ENCODE measurements at places on chromosomes 2 and 18.

GRCh38 chr2:176675271-176675949, 406.2 kb downstream of the MTX2 start:
- DNase-seq = no peak

GRCh38 chr2:112812318-112813267, 24.0 kb downstream of the IL1B start:
- DNase-seq = no peak

DNA sequence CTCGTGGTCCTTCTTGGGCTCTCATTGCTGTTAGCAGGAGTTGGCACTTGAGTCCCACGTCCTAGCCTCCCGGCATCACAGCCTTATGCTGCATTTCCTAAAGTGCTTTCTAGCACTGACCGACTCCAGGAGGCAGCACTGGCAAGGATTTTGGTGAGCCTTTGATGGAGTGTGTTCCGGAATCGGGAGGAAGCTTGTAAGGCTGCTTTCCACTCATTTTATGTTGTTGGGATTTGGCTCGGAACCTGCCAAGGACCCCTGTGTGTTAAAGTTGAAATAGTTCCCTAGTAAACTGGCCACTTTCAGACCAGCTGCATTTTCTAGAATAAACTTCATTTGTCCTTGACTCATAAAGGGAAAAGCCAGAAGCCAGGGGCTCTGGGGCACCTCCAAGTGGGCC, 88.9 kb downstream of the AGAP1 start:
- DNase-seq = no peak

DNA sequence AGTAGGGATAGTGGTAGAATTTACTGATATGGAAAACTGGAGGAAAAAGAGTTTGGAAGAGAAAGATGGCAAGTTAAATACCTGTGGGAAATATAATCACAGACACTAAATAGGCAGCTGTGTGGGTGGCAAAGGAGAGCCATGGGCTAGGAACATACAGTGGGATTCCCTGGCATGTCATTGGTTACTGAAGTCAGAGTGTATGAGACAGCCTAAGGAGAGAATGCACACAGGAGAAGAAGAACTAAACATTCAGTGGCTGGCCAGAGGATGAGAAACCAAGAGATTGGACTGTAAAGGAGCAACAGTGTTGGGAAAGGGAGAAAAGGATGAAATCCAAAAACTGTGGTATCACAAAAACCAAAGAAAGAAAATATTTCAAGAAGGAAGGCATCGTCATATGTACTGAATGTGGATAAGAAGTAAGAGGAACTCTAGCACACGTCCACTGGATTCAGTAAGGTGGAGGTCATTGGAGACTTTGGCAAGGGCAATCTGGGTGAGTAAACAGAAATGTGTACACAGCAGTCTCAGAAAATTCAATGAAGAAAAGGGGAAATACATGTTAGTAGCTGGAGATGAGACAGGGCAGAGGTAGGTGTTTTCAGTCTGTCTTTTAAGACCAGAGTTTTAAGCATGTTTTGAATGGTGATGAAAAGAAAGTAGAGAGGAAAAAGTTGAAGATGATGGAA, 83.3 kb downstream of the SPIRE1 start:
- DNase-seq = no peak

DNA sequence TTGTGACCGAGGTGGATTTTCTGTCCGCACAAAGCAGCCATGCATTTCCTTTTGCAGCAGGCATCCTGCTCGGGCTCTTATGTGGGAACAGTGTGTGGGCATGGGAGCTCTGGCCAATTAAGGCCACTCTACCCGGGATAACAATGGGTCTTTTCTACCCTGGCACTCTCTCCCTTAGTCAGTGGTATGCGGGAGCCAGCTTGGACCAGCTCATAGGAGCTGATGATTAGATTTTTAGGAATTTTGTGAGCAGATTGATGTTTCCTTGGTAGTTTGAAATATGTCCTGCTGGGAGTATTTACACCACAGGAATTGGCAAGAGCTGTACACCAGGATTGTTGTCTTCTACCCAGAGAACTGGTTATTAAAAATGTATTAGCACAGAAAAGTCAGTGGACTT, 89.3 kb downstream of the SPP2 start:
- no peak for DNase-seq

- no peak for DNase-seq
These were observed 125.0 kb downstream of the NFATC1 start for GRCh38 chr18:79520478-79521390.

DNA sequence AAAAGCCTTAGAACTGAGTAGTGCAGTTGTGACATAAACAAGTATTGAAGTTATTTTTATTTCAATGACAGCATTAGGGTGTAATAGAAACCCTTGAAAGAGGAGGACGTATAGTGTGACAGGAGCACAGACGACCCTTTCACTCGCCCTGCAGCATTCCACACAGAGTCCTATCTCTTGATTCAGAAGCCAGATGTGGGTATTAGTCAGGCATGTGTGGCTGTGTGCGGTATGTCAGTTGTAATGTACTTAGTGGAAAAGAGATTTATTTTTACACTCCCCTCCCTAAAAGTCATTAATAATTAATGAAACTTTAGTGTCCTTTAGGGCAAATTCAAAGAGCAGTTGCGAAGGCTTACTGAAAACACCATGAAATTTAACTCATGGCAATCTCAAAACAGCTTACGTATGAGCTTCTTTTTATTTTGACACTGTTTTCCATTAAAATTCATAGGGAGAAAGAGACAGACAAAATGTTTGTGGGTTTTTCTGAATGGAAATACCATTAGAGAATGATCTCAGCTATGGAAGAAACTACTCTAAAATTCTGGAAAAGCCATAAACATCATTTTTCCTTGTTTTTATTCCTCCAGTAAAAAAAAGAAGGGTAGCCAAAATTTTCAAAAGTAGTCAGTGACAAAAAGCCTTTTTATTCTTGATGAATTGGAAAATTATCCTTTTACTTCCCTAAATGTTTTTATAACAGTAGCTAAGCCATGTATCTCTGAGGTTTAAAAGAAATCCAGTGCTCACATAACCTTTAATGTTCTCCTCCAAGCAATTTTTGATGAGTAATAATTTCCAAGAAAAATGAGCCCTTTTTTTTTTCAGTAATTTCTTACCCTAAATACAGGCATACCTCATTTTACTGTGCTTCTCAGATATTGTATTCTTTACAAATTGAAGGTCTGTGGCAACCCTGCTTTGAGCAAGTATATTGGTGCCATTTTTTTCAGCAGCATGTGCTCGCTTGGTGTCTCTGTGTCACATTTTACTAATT, 84.0 kb upstream of the DSEL start:
- no peak for DNase-seq

DNA sequence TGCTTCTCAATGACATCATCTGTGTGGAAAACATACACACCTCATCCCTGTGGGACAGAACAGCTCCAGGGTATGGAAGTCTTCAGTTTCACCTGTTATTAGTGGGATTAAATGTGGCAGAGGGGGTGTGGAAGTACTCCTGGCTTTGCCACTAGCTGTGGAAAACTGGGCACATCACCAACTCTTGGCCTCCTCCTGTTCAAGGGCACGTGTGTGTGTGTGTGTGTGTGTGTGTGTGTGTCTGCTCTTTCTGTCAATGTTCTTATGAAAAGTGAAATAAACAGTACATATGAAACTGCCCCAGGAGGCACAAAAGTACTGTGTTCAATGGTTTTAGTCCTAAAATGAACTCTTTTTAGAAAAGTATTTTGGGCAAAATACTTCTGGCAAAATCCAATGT, 65.9 kb downstream of the MTHFD2 start:
- no peak for DNase-seq

Data from stimulated activated CD4-positive, alpha-beta T cell treated with anti-CD3 and anti-CD28 coated beads, Interleukin-15, amount 100 ng/mL, for 1 hour (primary cell).